ENCODE measurements at places on chromosomes 5 and 9.

GRCh38 chr5:56717253-56717987, 97.9 kb upstream of the MAP3K1 start:
- no peak for DNase-seq

GRCh38 chr5:108387758-108388157, 5.9 kb upstream of the FBXL17 start:
- DNase-seq: no peak

DNA sequence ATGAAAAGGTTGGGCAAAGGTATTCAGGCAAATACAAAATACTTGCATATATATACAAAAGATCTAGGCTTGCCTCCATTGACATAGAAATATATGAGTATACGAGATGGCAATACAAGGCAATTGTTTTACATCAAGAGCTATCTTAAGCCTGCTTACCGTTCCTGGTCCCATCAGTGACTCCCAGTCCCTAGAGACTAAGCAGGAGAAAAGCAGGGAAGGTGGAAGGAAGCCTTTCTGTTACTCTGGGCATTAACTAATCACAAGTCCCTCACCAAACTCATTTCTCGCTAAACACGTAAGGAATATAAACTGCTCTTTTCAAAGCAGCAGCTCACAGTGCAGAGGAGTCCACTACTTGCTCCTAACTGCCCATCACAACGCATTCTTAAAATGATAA, 125.2 kb downstream of the ZNF608 start:
- no peak for DNase-seq

DNA sequence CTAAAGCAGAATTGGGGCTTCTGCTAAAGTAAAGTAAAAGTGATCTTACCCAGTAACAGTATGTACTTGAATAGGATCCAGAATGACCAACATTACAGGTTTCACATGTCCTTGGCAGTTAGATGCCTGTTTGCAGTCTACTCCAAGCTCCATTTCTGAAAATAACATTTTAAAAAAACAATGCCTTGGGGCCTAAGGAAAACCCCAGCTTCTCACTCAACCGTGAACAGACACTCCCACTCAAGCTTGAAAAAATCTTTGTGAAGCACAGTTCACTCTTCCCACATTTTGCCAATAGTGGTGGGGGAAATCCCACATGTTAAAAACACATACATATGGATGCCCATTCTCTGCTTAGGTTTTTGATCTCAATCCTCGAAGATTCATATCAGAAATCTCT, 304.1 kb downstream of the ARRDC3 start:
- DNase-seq: no peak

- no peak for DNase-seq
Observed at GRCh38 chr5:174608631-174609097, 115.7 kb upstream of the MSX2 start.

- DNase-seq: no peak
Observed at GRCh38 chr5:139783436-139783965, 12.1 kb upstream of the PSD2 start.

DNA sequence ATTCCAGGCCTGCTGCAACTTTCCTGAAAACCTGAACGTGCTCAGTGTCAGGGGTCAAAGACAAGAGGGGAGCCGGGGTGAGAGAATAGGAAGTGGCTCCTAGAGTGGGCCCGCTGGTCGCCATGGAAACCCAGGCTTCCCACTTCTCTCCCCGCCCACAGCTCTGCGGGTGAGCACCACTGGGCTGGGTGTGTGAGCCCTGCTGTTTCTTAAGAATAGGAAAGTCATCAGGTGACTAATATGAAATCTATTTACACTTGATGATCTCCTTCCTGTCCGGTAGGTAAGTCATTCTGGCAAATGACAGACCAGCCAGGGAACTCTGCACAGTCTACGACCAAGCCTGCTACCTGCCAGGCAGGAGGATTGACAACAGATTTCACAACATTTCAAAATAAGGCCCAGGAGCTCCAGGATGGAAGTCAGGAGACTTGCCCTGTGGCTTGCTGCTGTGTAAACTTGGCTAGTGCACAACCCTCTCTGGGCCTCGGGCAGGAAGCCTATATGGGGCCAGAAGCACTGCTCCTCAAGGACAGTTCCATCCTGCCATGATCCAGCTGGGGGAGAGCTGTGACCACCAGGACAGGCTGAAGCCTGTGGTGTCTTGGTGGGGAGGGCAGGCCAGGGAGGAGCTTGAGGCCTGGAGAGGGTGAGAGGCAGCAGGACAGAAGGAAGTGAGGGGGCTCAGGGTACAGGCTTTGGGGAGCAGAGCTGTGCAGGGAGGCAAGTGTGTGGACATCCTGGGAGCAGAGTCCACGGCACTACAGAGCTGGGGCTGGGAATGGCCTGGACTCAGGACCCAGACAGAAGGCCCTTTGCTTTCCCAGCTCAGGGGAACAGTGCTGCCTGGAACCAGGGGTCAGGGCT, 60.6 kb downstream of the SHB start:
- DNase-seq: no peak

All from type B pancreatic cell (in vitro differentiated cells).